ENCODE measurements at places on chromosomes 5 and 9.

GRCh38 chr9:99463131-99463530 lies 241.0 kb downstream of the SEC61B start:
- DNase-seq, result no peak

GRCh38 chr5:74897049-74897448 lies 30.9 kb upstream of the FAM169A start:
- DNase-seq, result no peak

DNA sequence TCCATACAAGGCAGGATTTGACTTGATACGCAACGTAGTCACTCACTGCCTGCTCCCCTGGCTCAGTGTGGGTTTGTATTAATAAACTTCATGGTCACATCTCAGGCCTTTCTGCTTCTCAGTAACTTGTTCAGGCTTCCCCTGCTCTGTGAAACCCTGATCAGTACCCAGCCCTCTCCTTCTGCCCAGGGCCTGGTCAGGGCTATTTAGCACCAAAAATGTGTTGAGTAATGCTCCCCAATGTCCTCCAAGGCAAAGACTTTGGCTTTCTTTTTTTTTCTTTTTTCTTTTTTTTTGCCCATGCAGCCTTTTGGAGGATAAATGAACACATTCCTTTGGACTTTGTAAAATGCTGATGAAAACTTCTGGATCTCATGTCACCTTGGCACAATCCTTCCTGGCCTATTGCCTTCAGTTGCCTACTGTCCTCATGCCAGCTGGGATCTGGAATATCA lies 399.2 kb upstream of the KLF4 start:
- DNase-seq, result no peak

DNA sequence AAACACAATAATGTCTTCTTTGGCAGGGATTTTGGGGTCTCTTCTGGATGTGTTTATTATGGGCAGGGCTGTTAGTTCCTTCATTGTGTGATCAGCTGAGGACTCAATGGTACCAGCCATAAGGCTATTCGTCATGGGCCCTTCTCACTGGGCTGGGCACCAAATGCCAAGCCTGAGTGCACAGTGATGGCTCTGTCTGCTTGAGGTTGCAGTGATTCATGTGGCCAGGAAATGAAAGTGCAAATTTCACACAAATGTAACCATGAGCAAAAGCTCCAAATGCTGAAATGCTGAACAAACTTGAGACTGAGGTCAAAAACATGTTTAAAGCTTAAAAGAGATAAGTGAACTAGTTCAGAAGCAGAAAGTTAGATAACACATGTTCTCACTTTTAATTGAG lies 191.0 kb downstream of the TARS1 start:
- DNase-seq, result no peak

GRCh38 chr9:134559013-134559412 lies 82.6 kb upstream of the COL5A1 start:
- DNase-seq, result no peak

DNA sequence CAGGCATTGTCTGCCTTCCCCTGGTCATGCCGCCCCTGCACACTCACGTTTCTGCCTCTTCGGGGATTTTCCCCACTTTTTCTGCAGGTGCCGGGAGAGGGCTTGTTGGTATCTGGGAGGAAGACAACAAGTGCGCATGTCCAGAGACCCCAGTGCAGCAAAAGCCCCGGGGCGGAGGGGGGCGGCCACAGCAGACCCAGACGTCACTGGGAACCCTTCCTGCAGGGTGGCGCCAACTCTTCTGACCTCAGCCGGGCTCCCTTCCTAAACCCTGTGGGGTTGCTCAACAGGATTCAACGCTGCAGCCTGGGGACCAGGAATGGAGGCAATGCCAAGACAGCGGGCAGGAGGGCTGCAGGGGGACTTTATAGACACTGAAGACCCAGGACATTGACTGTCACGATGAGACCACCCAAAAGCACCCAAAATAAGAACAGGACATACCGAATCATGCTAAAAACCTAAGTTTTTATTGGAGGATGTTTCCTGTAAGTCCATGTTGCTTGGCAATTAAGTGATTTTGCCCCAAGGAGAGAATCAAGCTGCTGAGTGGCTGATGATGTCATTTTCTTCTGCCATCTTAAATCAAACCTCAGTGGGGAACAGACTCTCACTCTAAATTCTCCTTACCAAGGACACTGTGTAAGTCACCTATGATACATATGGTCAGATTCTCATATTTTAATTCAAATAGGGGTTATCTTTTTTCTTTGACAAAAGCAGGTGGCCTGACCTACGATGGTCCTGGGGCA lies 62.9 kb upstream of the SIMC1 start:
- no peak for DNase-seq

GRCh38 chr5:178153530-178154340 lies at the start of gene NHP2:
TSS of gene NHP2 (minus strand) at chr5:178153885. CDS start at chr5:178153817, 68 bp downstream.
- peak; percentile 90 for DNase-seq

- DNase-seq, result no peak
These were observed 146.9 kb upstream of the DMRT1 start for GRCh38 chr9:694403-695154.

GRCh38 chr5:113806904-113807303 lies 293.4 kb downstream of the YTHDC2 start:
- DNase-seq, result no peak

DNA sequence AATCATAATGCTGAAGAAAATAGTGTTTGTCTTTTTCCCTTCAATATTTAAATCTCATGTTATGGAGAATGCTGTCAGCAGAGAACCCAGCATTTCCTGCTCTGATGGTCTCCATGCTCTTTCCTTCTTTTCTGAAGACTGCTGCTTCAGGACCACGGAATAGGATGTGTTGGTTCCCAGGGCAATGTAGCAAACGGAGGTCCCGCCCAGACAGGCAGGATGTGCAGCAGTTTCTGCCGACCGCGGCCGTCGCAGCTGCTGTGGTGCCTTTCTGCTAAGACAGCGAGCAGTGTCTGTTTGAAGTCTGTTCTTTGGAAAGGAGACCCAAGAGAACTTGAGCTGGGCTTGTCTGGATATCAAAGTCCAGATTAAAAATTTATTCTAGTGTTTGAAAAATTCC lies 654.3 kb downstream of the CCDC171 start:
- no peak for DNase-seq

DNA sequence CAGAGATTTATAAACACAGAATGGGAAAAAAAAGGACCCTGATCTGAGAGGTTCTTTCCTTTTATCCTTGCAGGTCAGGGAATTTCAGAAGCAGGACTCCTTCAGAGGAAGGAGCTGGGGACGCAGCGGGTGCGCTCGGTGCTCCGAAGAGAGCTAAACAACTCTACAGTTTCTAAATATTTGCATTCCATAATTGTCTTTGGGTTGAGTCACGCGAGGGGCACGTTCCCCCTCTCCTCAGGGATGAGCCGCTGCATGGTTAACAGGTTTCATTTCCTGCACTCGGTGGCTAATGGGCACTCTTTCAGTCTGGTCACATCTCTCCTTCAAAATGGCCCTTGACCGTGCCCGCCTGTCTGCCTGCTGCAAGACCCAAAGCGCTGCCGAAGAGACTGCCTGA lies 165.0 kb upstream of the HMHB1 start:
- peak; percentile 73 for DNase-seq

DNA sequence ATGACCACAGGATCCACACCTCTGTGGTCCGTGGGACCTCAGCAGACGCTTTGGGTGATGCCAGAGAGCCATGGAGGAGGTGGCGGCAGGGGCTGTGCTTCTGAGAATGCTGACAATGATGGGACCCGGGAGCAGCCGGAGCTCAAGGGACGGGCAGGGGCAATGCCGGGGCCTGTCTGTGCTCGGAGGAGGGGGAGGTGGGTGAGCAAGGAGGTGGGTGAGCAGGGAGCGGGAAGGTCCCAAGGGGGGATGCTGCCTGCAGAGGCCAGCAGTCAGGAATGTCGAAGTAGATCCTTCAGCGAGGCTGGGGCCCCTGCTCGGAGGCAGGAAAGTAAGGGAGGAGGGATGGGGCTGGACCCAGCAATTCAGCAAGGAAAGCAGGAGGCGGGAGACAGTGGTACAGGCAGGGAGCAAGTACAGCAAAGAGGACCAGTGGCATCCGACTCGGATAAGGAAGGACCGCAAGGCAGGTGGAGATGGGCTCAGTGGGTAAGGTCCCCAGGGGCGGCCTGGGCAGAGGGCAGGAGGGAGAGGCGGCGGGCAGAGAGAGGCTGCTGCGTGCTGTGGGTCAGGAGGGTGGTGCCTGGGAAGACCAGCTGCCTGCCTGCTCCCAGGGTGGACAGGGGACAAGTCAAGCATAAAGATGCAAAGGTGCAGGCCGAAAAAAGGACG lies 49.0 kb downstream of the ADAMTS2 start:
- no peak for DNase-seq

DNA sequence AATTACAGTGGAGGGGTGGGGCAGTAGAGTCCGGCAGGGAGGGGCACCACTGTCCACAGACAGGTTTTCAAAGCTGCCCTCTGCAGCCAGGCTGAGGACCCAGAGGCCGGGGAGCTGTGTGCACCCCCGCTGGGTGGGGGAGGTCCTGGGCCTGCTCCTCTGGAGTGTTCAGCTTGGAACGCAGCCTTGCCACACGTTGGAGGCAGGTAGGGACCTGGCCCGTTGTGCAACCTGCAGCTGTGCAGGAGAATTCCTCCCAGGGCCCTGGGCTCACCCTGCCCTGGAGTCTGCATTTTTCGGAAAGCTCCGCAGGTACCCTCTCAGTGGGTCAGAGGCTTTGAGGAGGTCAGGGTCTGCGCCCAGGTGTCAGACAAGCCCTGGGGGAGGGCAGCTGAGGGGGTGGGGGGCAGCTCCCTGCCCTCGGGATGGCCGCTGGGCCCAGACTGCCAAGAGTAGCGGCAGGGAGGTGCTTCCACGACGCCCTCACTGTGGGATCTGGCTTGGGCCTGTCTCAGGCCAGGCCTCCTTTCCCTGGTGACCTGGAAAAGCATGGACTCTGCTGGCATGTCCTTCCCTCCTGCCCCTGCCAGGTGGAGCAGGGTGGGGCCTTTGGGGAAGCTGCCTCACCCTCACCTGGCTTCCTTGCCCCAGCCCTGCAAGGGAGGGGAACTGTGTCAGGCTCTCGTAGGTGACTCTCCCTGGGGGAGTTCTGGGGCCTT lies 29.5 kb downstream of the RXRA start:
- DNase-seq, result no peak
